ENCODE measurements at places on chromosomes 16 and 17.

DNA sequence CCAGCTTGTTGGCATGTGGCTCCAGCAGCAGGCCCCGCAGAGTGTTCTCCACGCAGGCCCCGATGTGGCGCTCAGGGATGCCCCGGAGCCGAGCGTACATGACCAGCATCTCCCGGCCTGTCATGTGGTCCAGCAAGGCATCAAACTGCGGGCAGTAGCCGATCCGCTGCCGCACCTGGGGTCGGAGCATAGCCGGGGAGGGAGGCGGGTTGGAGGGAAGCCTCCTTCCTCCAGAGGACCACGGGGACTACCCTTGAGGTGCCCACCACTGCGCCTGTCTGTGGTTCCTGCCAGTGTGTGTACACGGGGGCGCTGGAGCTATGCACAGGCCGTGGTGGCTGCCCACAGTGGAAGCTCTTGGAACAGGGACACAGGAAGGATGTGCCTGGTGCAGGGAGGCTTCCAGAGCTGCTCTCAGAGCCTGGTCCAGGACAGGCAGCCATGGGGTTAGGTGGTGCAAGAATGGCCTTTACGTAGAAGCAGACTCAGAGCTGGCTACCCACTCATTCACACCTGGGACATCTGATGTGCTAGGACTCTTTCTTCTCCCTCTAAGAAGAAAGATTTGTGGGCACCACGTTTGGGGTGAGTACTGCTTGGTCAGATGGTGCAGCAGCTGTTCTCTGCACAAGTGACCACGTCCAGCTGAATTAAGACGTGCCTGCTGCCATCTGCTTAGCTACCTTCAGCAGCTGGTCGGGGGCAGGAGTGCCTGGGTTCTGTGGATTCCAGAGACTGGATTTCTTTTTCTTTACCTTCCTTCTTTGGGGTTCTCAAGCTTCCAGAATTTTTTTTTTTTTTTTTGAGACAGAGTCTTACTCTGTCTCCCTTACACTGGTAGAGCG is 11.3 kb upstream of the RNPS1 start:
- DNase-seq = no peak

DNA sequence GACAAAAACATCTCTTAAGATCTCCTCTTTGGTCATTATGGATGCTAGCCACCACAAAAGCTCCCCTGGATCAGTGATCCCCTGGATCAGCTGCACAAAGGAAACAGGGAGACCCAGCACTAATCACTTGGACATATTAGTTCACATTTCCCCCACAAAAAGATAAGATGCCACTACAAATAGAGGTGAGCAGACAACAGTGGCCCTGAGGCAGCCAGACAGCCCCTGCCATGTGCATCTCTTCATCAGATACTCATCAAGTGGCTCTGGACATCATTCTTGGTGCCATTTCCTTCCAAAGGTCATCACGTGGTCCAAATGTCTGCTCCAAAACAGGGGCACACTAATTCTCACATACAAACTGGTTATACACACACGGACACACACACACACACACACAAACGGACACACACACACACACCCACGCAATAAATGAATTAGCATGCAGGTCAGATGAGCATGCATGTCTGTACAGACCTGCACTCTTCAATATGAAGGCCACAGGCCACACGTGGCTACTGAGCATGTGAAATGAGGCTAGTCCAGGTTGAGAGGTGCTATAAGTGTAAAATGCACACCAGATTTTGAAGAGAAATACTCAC is 4.1 kb downstream of the USP36 start:
- DNase-seq = no peak

- DNase-seq = no peak
Measured at GRCh38 chr17:27466376-27466742, 10.1 kb downstream of the KSR1 start.

GRCh38 chr16:3131755-3132377 is 3.0 kb upstream of the ZNF213 start:
- DNase-seq = peak; percentile 15

- no peak for DNase-seq
Measured at GRCh38 chr17:64240261-64240740, 22.8 kb downstream of the TEX2 start.

GRCh38 chr17:57243171-57243622 is 13.1 kb upstream of the MSI2 start:
- peak; percentile 39 for DNase-seq

- no peak for DNase-seq
Measured at GRCh38 chr16:78435260-78435659, 335.8 kb downstream of the WWOX start.

DNA sequence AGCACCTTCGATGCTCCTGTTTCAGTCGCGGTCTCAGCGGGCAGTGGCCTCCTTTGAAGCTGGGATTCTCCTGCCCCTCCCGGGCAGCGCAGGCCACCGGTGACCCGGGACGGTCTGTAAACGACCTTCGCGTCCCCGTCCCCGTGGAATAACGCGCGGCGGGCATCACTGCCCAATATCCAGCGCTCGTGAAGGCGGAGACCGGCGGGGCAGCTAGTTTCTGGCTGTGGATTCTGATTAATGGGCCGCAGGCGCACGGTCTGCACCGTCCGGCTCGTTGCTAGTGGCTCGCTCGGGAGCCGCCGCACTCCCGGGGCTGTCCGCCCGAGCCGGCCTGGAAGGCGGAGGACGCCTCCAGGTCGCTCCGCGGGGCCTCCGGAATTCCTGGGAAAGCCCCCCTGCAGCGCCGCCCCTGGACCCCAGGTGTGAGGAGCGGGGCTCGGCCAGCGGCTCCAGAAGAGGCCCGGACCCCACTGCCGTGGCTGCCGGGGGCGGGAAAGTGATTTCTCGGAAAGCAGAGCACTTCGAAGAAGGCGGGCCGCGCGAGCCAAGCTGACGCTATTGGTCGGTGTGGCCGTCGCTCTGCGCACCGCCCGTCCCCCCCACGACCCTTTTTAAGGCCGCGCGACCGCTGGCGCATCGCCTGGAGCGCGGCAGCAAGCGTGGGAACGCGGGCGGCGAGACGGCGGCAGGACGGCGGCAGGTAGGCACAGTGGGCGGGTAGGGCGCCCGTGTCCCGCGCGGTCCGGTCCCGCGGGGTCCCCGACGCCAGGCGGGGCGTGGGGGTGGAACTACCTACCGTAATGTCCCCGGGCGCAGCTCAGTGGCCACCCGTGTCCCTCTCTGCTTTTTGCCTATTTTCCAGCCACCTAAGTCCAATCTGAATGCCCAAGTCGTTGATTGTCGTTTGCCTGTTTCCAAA is at the start of gene IRF8:
Gene IRF8, plus strand, starts transcription at position 642 of the 922 bp plus-strand sequence. CDS start 3,854 bp downstream, outside the sequence.
- DNase-seq = peak; percentile 17
